Mucosa of descending colon (tissue), 3 donors: ENCODE measurements at places on chromosomes 3 and 15.

DNA sequence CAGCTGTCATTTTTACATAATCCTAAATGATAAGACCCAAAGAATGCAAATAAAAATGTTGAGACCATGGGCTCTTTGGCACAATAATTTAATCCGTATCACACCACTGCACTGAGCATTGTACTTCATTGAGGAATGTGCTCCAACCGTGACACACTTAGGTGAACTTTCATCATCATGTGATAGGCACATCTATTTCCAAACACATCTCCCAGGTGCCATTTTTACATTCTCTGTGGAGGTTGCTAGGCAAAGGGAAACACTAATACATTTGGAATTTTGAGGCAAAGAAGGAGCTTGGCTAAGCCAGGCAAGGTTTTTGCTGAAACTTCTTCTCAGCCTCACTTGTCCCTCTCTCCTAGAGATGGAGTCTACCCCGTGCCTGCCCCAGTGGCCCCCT, 68.7 kb downstream of the LRTM1 start:
- no peak for DNase-seq

DNA sequence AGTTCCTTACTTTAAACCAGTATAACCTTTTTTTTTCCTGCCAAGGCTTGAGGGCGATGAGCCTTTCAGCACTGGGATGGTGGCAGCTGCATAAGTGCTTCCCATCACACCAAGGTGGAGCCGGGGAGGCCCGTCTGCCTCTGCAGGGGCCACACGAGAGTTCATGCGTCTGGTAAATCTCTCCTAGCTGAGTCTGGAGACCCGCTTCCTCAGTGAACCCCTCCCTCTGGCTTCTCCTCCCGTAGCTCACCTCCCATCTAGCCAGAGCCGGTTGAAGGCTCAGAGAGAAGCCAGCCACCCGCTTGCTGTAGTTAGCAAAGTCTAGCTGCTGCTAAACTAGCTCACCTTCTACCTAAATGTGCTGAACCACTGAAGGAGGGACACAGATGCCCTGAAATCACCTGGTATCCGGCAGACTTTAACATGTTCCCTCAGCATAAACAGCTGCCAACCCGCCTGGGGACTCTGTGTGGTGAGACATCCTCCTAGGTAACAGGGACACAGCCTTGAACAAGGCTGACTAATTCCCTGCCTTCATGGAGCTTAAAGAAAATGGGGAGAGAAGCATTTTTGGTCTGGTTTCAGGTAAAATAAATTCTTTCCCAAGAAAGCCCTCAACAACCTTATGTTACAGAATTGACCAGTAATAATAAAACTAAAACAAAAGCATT, 42.9 kb downstream of the RLBP1 start:
- no peak for DNase-seq

DNA sequence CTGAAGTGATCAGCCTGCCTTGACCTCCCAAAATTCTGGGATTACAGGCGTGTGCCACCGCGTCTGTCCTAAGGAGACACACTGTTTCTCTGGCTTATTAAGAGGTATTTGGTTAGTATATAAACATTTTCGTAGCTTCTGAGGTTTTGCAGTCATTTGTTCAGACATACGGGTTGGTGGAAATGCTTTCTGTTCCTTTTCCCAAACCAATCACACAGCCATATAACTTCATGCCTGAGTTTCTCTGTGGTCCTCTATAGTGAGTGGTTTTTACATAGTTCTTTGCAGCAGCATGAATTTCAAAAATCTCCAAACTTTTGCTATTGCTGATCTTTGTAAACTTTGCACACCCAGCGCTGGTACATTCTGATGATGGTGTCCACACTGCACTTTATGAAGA, 100.5 kb downstream of the AKAP13 start:
- no peak for DNase-seq

DNA sequence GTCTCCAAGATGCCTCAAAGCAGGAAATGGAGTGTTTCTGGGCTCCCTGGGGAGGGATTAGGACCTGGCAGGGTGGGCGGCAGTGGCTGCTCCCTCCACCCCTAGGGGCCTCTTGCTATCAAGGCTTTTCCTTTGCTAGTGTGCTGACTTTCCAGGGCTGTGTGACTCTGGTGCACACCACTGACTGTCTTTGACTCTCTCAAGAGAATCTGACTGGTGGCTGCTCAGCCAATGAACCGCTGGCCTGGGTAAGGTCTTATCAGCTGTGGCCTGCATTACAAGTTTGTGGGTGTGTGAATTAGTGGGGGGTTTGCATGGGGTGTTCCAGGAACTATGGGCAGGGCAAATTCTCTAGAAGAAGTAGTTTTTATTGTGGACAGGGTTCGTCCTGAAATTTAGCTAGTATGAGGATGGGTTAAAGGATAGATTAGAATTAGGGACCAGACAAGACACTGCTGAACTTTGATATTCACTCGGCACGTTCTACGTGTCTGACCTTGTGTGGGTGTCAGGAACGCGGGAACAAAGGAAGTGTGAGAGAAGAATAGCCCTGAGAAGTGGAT, 29.5 kb downstream of the SIAH2 start:
- DNase-seq = no peak

- DNase-seq = no peak
Observed at GRCh38 chr3:185732782-185733181, 92.1 kb downstream of the IGF2BP2 start.

DNA sequence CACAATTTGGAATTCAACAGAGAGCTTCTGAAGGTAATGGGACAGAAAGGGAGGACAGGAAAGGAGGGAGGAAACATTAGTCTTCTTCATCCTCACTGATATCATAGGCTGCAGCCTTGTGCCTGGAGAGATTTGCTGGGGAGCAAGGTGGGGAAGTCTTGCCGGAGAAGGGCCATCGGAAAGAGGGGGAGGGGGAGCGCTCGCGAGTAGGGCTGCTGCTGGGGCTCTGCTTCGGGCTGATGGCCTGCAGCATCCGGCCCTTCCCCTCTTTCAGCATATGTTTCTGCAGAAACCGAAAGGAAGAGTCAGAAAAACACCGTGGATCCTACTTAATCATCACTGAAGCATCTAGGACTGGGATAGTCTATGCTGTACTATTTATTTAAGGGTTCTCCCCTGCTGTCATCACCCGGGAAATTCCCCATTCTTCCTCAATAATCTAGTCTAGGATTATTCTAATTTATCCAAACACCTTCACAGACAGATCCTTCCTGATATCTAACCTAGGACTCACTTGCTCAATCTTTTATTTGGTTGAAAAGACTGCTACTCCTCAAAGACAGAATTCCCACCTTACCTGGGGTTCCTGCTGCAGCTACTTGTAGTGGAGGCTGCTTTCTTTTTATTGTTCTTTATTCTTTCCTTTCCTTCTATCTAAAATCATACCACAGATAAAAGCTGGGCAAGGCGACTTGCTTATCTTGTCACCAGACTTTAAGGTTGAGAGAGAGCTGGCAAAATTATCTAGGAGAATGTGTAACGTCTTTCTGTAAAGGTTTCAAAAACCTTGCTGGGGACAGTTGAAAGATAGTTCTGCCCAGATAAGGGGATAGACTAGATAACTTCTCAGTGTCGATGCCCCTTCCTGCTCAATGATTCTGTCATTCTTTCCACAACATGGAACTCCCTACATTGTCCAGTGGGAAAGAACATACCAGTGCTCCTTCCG, 22.6 kb downstream of the SLC51A start:
- DNase-seq = no peak

- no peak for DNase-seq
Observed at GRCh38 chr3:29319262-29319661, 38.4 kb downstream of the RBMS3 start.

DNA sequence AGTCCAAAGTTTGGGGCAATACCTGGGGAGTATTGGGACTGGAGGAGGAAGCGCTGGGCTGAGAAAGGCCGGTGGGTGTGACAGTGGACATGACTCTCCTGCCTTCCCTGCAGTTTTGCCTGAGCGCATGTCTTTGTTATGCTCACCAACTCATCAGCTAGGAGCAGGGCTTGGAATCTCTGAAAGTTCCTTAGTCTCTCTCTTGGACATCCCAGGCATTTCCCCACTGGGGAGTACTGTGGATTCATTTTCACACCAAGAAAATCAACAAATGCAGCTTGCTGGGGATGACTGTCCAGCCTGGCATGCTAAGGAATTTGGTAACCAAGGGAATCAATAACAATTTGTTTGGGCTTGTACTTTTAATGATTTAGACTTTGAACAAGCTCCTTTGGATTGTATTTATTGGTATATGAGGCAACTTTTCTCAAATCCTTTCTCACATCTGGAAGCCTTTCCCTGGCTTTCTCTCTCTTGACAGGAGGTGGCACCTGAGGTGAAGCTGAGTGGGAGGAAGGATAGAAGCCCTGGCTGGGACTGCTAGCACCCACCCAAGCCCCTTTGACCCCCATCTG, 48.5 kb upstream of the CHST2 start:
- no peak for DNase-seq

- no peak for DNase-seq
Observed at GRCh38 chr15:46710401-46710960, 1006.8 kb upstream of the SEMA6D start.

DNA sequence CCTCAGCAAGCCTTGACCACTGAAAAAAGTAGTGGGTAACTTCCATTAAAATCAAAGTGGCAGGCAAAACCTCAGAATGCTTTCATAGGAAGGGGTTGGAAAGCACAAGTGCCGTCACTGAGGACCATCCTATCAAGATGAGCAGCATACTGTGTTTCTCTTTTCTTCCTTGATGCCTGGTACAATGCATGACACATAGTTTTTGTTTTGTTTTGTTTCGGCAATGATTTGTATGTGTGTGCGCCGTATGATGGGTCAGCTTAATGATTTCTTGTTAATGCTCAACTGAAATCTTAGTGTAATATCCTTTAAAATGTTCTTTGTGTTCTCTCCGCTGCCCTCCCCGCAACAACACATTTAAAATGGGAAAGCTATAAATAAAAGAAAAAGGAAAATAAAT, 476.4 kb upstream of the KCNMB2 start:
- DNase-seq = no peak

- no peak for DNase-seq
Observed at GRCh38 chr3:195407531-195408409, 35.0 kb downstream of the ACAP2 start.

DNA sequence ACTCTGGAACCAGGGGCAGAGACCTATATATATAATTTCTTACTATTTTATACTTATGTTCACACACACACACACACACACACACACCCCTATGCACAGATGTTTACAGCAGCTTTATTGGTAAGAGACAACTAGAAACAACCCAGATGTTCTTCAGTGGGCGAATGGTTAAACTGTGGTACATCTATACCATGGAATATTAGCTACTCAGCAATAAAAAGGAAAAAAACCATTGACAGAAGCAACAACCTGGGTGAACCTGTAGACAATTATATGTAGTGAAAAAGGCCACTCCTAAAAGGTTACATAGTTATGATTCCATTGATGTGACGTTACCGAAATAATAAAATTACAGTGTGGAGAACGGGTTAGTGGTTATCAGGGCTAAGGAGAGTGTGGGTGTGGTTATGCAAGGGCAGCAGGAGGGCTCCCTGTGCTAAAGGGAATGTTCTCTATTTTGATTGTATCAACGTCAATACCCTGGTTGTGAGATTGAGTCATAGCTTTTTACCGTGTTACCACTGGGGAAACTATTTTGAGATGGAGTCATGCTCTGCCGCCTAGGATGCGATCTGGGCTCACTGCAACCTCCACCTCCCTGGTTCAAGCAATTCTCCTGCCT, 85.5 kb downstream of the FLNB start:
- no peak for DNase-seq

GRCh38 chr15:25971053-25971452, 107.9 kb upstream of the ATP10A start:
- no peak for DNase-seq

DNA sequence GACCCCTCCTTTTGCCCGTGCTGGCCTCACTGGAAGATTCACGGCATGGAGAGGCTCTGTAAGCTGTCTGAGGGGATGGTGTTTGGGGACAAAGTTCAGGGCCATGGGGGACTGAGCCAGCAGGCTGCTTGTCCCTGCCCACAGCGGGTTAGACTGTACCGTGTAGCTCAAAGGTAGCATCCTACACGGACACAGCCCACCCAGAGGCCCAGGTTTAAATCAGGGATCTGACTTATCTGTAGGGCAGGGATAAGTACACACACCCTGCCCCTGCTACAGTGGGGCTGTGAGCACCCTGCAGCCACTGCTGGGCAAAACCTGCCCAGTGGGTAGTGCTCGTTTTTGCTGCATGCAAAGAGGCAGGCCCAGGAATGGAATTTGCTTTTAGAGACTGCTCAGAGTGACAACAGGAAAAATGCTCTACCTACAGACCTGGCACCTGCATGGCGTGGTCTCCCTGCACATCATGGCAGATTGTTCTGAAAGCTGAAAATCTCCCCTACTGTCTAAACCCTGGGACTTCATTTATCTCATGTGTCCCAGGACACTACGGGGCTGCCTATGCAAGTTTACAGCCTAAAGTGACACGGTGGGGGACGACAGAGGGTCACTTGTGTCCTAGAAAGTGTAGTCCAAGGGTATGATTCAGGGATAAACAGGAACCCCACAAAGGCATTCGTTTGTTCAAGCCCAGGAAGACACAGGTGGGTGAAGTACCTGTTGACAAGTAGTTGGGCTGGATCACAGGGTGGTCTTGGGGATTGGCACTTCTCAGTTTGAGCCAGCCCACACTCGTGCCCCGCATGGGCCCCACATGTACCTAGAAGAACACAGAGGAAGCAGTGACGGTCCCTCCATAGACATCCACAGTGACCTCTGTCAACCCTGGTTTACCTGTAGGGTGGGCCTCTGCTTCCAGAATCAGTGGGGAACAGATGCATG, 27.7 kb downstream of the CHDH start:
- no peak for DNase-seq

- no peak for DNase-seq
Observed at GRCh38 chr3:98608029-98608428, 14.6 kb upstream of the CPOX start.

- DNase-seq = no peak
Observed at GRCh38 chr15:51227940-51228732, 110.3 kb downstream of the CYP19A1 start.

DNA sequence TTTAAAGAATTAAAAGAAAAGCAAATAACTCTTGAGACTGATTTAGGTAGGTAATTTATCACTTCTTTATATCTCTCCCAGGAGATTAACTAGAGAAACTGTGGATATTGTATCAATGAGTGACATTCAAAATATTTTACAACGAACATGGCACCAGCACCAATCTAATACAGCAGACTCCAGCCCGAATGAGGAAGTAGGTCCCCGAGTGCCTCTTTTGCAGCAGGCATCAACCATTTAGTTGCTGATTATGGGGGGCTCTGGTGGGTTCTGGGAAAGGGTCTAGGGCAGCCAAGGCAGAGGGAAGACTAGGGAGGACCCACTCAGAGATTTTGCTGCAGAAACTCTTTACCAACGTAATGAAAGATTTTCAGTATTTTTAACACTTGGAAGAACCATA, 31.7 kb upstream of the TTC14 start:
- DNase-seq = no peak

GRCh38 chr15:78225783-78226541, 8.4 kb downstream of the ACSBG1 start:
- no peak for DNase-seq

- no peak for DNase-seq
Observed at GRCh38 chr3:17194116-17194515, 309.4 kb downstream of the PLCL2 start.

- DNase-seq = no peak
Observed at GRCh38 chr15:96699871-96700401, 369.4 kb downstream of the NR2F2 start.
